WTC11 (cell line): ENCODE measurements at places on chromosomes 12 and 14.

DNA sequence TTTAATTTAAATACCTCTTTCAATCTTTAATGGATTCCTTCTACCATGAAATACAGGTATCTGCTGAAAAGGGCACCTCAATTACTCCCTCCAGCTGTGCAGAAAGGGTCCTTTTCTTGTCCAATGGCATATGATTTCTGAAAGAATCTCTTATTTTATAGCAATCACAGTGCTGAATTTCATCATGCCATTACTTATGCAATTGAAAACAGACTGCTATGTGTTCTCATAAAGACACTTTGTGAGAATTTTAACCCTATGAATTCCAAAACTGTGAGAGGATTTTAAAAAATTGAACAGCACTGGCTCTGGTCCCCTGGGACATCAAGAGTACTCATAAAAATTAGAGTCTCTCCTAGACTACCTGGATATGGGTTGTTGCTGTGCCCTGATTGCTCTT lies 45.9 kb upstream of the CNOT2 start:
- H3K27me3 ChIP-seq = no peaks in the 10 kb centered on the region
- H3K27ac ChIP-seq = no peak overlapping the region
- no peak for DNase-seq
- no peaks in the 10 kb centered on the region for H3K36me3 ChIP-seq
- no peak overlapping the region for H3K4me3 ChIP-seq

GRCh38 chr14:89617481-89618329 lies 200.7 kb upstream of the FOXN3 start:
- H3K4me3 ChIP-seq = peak overlapping the region; percentile 82
- H3K36me3 ChIP-seq = peaks cover 2% of the 10 kb centered on the region
- H3K27ac ChIP-seq = peak overlapping the region; percentile 92
- DNase-seq = no peak
- H3K27me3 ChIP-seq = no peaks in the 10 kb centered on the region

- no peak overlapping the region for H3K4me3 ChIP-seq
- DNase-seq = no peak
- H3K27ac ChIP-seq = no peak overlapping the region
- H3K36me3 ChIP-seq = peaks cover 10% of the 10 kb centered on the region
- H3K4me1 ChIP-seq = peaks cover 29% of the 10 kb centered on the region
These were observed 34.0 kb downstream of the JDP2 start for GRCh38 chr14:75461755-75462349.

DNA sequence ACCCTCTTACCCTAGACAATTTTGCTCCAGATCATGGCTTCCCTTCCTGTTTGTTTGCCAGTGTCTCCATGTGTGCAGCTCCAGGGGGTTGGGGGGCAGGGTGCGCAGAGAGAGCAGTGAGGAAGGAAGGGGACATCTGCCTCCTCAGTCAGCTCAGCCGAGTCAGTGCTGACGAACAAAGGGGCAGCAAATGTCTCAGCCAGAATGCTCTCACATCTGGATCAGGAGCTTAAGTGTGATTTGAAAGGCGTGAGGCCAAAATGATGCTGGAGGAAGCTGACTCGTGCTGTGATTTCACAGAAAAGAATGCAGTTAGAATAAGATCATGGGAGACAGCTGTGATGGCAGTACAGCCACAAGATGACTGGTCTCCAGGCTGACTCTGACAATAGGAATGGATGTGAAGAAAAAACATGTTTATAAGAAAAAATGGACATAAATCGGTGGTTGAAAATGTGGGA lies 27.1 kb upstream of the CDK17 start:
- no peaks in the 10 kb centered on the region for H3K36me3 ChIP-seq
- no peak for DNase-seq
- no peaks in the 10 kb centered on the region for H3K27me3 ChIP-seq
- no peak overlapping the region for H3K4me3 ChIP-seq
- peaks cover 6% of the 10 kb centered on the region for H3K4me1 ChIP-seq

GRCh38 chr14:42541535-42542001 lies 934.9 kb downstream of the LRFN5 start:
- H3K4me1 ChIP-seq = no peaks in the 10 kb centered on the region
- no peak overlapping the region for H3K27ac ChIP-seq
- no peak for DNase-seq
- H3K36me3 ChIP-seq = no peaks in the 10 kb centered on the region
- H3K4me3 ChIP-seq = no peak overlapping the region

DNA sequence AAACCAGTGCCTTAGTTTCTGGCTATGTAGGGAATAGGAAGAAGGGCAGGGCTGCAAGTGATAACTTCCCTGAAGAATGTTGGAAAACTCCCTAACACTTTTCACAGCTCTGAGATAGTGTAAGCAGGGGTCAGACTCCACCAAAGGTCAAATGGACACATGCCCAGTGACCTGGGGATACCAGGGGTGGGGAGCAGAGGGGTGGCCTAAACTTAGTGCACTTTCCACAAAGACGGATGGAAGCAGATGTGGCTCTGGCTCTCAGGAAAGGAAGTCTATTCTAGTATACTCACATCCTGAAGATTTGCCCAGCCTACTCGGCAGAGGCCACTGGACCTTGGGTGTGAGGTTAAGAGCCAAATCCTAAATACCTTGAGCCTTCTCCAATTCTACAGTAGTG lies 285.8 kb downstream of the NUAK1 start:
- DNase-seq = no peak
- H3K4me1 ChIP-seq = no peaks in the 10 kb centered on the region
- no peaks in the 10 kb centered on the region for H3K27me3 ChIP-seq
- H3K36me3 ChIP-seq = no peaks in the 10 kb centered on the region
- H3K27ac ChIP-seq = no peak overlapping the region

DNA sequence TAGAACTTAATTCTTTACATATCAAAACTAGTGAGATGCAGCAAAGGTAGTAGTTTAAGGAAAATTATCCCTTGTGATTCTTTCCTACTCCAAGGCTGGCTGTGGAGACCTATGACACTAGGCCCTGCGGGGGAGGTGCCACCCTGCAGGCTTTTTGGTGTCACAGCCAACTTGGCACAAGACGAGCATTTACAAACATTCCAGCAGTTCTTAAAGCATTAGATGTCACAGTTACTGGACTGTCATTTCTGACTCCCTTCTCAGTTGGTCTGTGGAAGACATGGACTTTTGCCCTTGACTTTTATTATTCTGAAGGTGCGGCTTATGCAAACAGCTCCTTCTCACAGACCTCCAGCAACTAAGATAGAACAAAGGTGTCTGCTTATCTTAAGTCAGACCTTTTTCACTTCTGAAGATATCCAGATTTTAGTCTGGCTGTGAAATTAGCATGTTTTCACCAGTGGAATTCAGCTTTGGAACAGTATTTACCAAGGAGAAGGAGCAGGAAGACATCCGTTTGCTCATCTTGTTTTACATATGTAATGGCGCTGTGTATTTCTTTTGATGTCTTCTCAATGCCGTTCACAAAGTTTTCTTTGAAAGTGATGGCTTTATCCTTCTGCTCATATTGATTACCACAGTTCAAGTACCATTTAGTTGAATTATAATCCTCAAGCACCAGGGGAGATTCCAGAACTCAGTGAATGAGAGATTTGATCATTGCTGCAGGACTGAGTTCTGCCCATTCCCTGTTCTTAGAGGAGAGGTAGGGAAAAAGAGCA lies 17.9 kb downstream of the SRGAP1 start:
- peak overlapping the region; percentile 96 for H3K27ac ChIP-seq
- DNase-seq = no peak
- H3K4me1 ChIP-seq = peaks cover 51% of the 10 kb centered on the region
- H3K27me3 ChIP-seq = no peaks in the 10 kb centered on the region
- H3K4me3 ChIP-seq = peak overlapping the region; percentile 30

GRCh38 chr14:53054457-53054856 lies 98.7 kb downstream of the DDHD1 start:
- no peak for DNase-seq
- H3K4me3 ChIP-seq = no peak overlapping the region
- no peak overlapping the region for H3K27ac ChIP-seq
- no peaks in the 10 kb centered on the region for H3K27me3 ChIP-seq
